Activated naive CD4-positive, alpha-beta T cell treated with anti-CD3 and anti-CD28 coated beads for 36 hours (primary cell): ENCODE measurements at places on chromosomes 1 and 21. TPM values are rescaled to one million over a fixed set of nuclear protein-coding genes. Genes with fewer than 3 reads are reported as not detected.

The KRTAP11-1 gene
- not detected for total RNA-seq

DNA sequence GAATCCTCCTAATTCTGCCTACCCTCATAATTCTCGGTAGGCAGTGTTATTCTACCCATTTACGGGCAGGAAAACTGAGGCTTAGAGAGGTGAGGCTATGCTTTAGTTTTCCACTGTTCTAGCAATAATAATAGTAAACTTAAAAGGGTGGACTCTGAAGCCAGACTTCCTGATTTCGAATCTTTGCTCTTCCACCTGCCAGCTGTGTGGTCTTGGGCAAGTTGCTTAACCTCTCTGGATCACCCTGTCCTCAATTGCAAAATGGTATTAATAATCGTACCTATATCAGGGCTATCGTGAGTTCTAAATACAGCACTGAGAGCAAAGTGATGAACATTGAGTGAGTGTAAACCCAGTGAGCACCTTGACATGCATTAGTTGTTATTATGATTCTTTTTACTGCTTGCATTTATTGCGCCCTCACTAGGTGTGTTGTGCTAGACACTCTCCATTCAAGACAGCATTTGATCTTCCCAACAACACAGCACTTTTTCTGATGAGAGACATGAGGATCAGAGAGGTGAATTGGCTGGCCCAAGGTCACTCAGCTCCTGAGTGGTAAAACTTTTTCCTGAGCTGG, 102.3 kb upstream of the CSF3R start:
- H3K4me3 ChIP-seq, result no peak overlapping the region
- H3K27ac ChIP-seq, result no peak overlapping the region
- no peaks in the 10 kb centered on the region for H3K36me3 ChIP-seq
- H3K4me1 ChIP-seq, result no peaks in the 10 kb centered on the region
- no peak for DNase-seq

The DNM3 gene
- total RNA-seq, result 0.98 TPM

GRCh38 chr1:208557046-208557722, 313.0 kb upstream of the PLXNA2 start:
- no peaks in the 10 kb centered on the region for H3K36me3 ChIP-seq
- no peak overlapping the region for H3K4me3 ChIP-seq
- no peak overlapping the region for H3K27ac ChIP-seq

GRCh38 chr1:30908696-30909364, at the start of gene SDC3:
Gene SDC3, minus strand, starts transcription at chr1:30908758. Its CDS starts 172 bp downstream, at chr1:30908586.
- no peaks in the 10 kb centered on the region for H3K36me3 ChIP-seq
- H3K4me1 ChIP-seq, result peaks cover 12% of the 10 kb centered on the region
- H3K27me3 ChIP-seq, result peaks cover 37% of the 10 kb centered on the region
- no peak for DNase-seq
- H3K27ac ChIP-seq, result no peak within 1 kb of the TSS

DNA sequence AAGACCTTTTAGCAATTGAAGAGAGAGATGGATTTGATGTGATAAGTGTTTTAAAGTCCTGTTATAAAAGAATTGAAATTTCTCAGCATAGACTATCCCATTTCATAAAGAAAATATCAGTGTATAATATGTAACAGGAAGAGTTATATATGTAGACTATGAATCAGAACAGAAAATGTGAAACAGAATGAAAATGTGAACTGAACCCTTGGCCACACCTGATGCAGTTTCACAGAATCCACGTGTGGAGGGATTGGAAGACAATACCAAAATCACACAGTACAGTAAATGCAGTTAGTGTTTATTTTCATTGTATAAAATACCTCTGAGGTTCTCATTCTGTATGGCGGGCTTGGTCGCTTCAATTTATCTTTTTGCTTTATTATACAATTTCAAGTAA, 9.9 kb upstream of the SLAMF1 start:
- DNase-seq, result peak; percentile 57
- peak overlapping the region; percentile 91 for H3K27ac ChIP-seq
- H3K4me3 ChIP-seq, result peak overlapping the region; percentile 8
- peaks cover 12% of the 10 kb centered on the region for H3K36me3 ChIP-seq
- H3K4me1 ChIP-seq, result peaks cover 82% of the 10 kb centered on the region
- no peaks in the 10 kb centered on the region for H3K27me3 ChIP-seq

The SLC25A34 gene
- 0.43 TPM for total RNA-seq

The S100A9 gene
- total RNA-seq, result 2.6 TPM

DNA sequence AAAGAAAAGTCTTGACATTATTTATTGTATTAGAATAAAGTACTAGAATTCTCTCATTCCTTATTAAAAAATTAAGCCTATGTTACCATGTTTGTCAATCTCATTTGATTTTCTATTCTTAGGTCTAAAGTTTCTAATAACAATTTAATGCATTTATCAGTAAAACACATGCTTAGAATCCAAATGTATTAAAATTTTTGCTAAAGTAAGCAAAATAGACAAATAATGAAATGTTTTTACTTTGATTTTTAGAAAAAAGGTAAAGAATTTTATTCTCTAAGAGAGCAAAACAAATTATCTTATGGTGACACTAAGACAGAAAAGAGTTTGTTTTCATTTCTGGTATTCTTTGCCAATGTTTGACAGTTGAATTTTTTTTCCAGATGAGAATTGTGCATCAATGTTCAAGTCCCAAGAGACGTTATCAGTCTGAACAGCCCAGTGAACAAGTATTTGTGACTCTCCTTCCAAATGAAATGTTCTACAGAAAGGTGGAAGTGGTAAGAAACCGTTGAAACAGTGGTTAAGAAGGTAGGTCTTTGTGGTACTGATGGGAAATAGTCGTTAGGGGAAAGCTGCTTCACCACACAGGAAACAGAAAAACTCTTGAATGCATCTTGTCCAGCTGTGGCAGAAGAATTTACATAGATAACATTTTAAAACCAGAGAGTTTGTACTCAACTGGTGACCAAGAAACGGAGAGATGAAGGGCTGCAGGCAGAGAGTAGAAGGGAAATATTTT, 402.5 kb downstream of the PTPRC start:
- peak overlapping the region; percentile 38 for H3K27ac ChIP-seq
- peak overlapping the region; percentile 10 for H3K4me3 ChIP-seq
- H3K27me3 ChIP-seq, result no peaks in the 10 kb centered on the region
- DNase-seq, result peak; percentile 34
- H3K4me1 ChIP-seq, result peaks cover 20% of the 10 kb centered on the region

DNA sequence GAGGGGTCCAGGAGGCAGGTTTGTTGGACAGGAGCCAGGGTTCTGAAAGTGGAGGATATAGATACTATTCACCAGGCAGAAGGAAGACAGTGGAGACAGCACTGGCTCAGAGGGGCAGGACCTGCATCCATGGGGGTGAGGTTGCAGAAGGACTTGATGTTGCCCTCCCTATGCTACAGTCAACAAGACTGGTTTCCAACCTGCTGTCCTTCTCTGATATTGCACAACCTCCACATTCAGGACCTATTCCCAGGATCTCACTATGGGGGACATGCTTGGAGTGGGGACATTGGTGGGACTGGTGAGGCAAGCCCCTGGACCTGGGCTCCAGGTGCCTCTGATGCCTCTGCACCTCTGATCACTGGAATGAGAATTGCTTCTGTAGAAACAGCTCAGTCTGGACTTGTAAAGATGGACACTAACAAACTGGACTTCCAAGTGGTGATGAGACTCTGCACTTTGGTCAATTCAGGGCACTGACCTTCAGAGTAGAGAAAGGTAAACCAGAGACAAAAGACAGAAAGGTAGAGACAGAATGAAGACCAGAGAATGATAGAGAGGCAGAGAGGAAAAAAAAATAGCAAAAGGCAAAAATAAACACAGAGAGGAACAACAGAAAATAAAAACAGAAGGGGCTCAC, 1.6 kb downstream of the SMCP start:
- peaks cover 11% of the 10 kb centered on the region for H3K27me3 ChIP-seq
- no peaks in the 10 kb centered on the region for H3K36me3 ChIP-seq
- no peak overlapping the region for H3K27ac ChIP-seq
- no peak for DNase-seq
- no peaks in the 10 kb centered on the region for H3K4me1 ChIP-seq
